HCT116 (cell line): ENCODE measurements at places on chromosomes 5 and 9. TPM values are rescaled to one million over a fixed set of nuclear protein-coding genes. Genes with fewer than 3 reads are reported as not detected.
A peak's percentile ranks its signal among the peaks of the same experiment; 100 is the strongest.

Gene CRB2
- 0.07 TPM for total RNA-seq

Gene PCDHB2
- not detected for total RNA-seq

Gene SLCO4C1
- 0.12 TPM for total RNA-seq

Gene NOL6
- total RNA-seq, result 36.4 TPM

Gene MARCHF6
- 144 TPM for total RNA-seq

Gene RNF208
- 26.1 TPM for total RNA-seq

Gene PRR16
- 0.42 TPM for total RNA-seq

Gene ADAMTS13
- total RNA-seq, result 9.2 TPM

Gene CDKN2A
- total RNA-seq, result 89.7 TPM

DNA sequence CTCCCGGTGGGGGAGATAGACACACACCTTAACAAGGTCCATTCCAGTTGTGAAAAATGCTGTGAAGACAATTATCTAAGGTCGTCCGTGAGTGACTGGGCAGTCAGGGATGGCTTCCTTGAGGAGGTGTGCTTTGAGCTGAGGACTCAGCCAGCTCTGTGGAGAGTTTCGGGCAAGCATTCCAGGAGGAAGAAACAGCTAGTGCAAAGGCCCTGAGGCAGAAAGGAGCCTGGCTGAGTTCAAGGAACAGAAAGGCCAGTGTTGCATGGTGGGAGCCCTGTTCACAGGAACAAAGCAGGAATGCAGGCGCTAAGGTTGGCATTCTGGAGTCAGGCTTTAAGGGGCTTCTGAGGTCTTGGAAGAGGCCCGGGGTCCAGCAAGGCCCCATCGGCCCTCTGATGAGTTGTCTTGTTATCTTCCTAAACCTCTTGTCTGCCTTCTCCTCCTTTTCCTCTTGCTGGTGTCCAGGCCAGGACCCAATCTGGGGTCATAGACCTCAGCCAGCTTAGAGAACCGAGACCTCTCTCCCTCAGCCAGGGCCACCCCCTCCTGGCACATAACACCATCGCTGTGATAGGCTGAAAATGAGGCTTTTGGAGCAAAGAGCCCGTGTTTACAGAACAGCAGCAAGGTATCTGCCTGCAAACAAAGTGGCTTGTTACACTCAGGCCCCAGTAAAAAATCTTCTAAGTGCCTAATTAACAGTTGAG lies 270.2 kb upstream of the MVB12B start:
- DNase-seq, result no peak
- no peaks in the 10 kb centered on the region for H3K36me3 ChIP-seq
- H3K4me1 ChIP-seq, result peaks cover 13% of the 10 kb centered on the region
- no peak overlapping the region for H3K4me3 ChIP-seq

DNA sequence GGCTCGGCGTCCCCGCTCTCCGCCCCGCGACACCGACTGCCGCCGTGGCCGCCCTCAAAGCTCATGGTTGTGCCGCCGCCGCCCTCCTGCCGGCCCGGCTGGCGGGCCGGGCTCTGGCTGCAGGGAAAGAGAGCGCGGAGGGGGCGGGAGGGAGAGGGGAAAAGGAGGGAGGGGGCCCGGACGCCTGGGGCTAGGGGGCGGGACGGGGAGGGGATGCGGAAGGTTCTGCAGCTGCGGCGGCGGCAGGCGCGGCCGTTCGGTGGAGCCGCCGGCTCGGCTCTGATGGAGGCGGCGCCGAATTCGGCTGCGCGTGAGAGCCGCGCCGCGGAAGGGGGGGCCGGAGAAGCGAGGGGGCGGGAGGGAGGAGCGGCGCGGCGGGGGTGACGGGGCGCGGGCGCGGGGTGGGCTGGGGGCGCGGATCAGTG lies at the start of gene MARCHF11:
Gene MARCHF11, minus strand, starts transcription at position 281 of the 425 bp plus-strand sequence. Its CDS starts 216 bp downstream, at position 65.
- H3K4me1 ChIP-seq, result no peaks in the 10 kb centered on the region
- H3K27ac ChIP-seq, result no peak within 1 kb of the TSS
- H3K4me3 ChIP-seq, result no peak within 1 kb of the TSS

- no peak for DNase-seq
- H3K4me3 ChIP-seq, result no peak overlapping the region
- H3K36me3 ChIP-seq, result no peaks in the 10 kb centered on the region
- H3K27ac ChIP-seq, result no peak overlapping the region
Measured at GRCh38 chr5:32018476-32019436, 155.4 kb downstream of the GOLPH3 start.

GRCh38 chr5:99928490-99928889 lies 606.7 kb upstream of the FAM174A start:
- H3K27ac ChIP-seq, result no peak overlapping the region
- no peak overlapping the region for H3K4me3 ChIP-seq
- H3K27me3 ChIP-seq, result no peaks in the 10 kb centered on the region
- H3K36me3 ChIP-seq, result no peaks in the 10 kb centered on the region
- DNase-seq, result no peak

- no peaks in the 10 kb centered on the region for H3K27me3 ChIP-seq
- peaks cover 28% of the 10 kb centered on the region for H3K4me1 ChIP-seq
- H3K36me3 ChIP-seq, result no peaks in the 10 kb centered on the region
- no peak for DNase-seq
- no peak overlapping the region for H3K27ac ChIP-seq
Measured at GRCh38 chr9:4661165-4661564, 929 bp upstream of the PLPP6 start.

DNA sequence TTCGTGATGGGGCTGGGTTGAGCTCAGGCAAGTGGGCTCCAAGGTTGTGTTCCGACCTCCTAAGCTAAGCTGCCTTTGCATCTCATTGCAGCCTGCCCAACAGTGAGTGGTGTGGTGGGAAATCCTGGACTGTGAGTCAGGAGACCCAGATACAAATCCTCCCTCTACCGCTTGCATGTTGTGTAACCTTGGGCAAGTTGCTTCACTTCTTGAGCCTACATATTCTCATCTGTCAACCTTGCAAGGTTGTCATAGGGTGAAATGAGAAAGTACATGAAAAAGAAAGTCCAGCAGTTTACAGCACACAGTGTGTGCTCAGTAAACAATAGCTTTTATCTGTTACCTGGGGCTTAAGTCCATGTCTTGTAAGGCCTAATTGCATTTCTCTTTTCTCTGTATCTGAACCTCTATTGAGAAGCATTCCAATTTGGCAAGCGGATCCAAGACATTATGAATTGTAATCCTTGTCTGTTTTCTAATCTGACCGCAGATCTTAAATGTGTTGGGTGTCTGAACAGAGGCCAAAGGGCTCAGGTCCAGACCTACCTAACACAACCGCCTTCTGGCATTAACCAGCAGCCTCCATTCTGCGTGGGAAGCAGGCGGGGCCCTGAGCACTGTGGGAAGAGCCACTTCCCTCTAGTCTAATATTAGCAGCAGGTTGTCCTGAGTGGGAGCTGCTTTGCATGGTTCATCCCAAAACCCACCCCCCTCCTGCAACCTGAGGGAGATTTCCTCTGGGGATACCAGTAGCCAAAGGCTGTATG lies 1.8 kb upstream of the GALNT12 start:
- H3K36me3 ChIP-seq, result no peaks in the 10 kb centered on the region
- H3K27me3 ChIP-seq, result no peaks in the 10 kb centered on the region
- H3K4me3 ChIP-seq, result no peak overlapping the region
- no peak for DNase-seq
- peaks cover 47% of the 10 kb centered on the region for H3K4me1 ChIP-seq

GRCh38 chr5:170552621-170553115 lies 48.8 kb downstream of the KCNIP1 start:
- H3K27ac ChIP-seq, result no peak overlapping the region
- DNase-seq, result no peak
- no peaks in the 10 kb centered on the region for H3K36me3 ChIP-seq

GRCh38 chr5:154039458-154039829 lies 677 bp downstream of the MFAP3 start:
- H3K4me3 ChIP-seq, result peak overlapping the region; percentile 95
- peaks cover 11% of the 10 kb centered on the region for H3K4me1 ChIP-seq
- H3K36me3 ChIP-seq, result no peaks in the 10 kb centered on the region; the same call in 1 of the 2 replicates
- DNase-seq, result no peak

GRCh38 chr9:133683586-133684120 lies 47.5 kb downstream of the DBH start:
- H3K36me3 ChIP-seq, result no peaks in the 10 kb centered on the region
- H3K27ac ChIP-seq, result no peak overlapping the region
- no peaks in the 10 kb centered on the region for H3K27me3 ChIP-seq
- no peak for DNase-seq
- no peaks in the 10 kb centered on the region for H3K4me1 ChIP-seq

DNA sequence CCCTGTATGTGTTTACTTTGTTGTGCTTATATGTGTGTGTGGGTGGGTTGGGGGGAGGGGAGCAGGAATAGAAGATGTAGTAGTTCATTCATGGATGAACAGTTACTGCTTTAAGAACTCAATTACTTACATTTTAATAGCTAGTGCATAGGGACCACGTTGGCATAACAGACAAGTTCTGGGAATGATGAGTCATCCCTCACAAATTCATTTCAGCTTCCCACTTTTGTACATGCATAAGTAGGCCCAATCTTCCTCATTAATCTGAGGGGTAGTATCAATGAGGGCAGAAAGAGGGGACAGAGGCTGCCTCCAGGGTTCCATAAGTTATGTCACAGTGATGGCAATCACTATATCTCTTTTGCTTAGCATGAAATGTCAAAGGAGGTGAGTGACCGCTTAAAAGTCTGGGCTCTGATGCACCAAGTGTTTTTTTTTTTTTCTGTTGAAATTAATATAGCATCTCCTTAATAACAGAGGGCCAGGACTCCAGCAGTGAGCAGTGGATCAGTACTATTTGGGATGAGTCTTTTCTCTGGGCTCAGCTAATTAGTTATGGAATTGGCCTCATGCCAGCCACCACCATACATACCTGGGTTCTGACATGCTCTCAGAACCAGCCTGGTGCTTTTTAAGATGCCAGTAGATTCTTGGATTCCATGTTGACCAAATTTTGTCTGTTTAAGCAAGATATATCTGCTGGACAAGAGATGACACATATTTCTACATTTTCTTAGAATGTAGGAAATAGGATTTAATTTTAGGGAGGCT lies 37.1 kb downstream of the PRDM6 start:
- H3K4me3 ChIP-seq, result no peak overlapping the region
- no peak for DNase-seq
- no peaks in the 10 kb centered on the region for H3K36me3 ChIP-seq
- H3K27ac ChIP-seq, result no peak overlapping the region
- H3K27me3 ChIP-seq, result no peaks in the 10 kb centered on the region

GRCh38 chr9:122464633-122465567 lies 12.8 kb downstream of the OR1J1 start:
- H3K4me1 ChIP-seq, result peaks cover 12% of the 10 kb centered on the region; the same call in 1 of the 2 replicates
- H3K4me3 ChIP-seq, result peak overlapping the region; percentile 50
- peaks cover 17% of the 10 kb centered on the region for H3K27me3 ChIP-seq
- DNase-seq, result peak; percentile 68
- H3K36me3 ChIP-seq, result no peaks in the 10 kb centered on the region

- DNase-seq, result no peak
- no peaks in the 10 kb centered on the region for H3K27me3 ChIP-seq
- H3K4me3 ChIP-seq, result no peak overlapping the region
- H3K4me1 ChIP-seq, result peaks cover 33% of the 10 kb centered on the region
- H3K27ac ChIP-seq, result no peak overlapping the region
- H3K36me3 ChIP-seq, result no peaks in the 10 kb centered on the region
Measured at GRCh38 chr5:65819215-65819904, 97.4 kb downstream of the NLN start.

DNA sequence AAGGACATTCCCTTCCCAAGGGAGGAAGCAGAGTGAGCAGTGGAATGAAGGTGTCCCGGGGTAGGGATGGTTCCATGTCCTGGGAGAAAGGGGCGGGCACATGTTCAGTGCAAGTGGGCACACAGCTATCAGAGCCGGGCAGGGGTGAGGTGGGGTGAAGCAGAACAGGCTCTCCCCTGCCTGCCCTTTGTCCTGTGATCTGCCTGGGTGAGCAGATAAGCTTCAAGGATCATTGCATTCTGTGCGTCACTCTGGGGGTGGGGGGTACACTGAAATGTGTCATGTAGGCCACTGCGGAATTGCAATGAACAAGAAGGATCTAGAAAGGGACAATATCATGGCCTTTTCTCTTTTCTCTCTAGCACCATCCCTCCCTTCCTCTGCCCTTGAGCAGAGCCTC lies 61.7 kb upstream of the SHB start:
- no peaks in the 10 kb centered on the region for H3K27me3 ChIP-seq
- no peak overlapping the region for H3K27ac ChIP-seq
- H3K36me3 ChIP-seq, result no peaks in the 10 kb centered on the region
- H3K4me3 ChIP-seq, result no peak overlapping the region
- H3K4me1 ChIP-seq, result no peaks in the 10 kb centered on the region

- H3K4me3 ChIP-seq, result peak overlapping the region; percentile 51
- H3K36me3 ChIP-seq, result no peaks in the 10 kb centered on the region
- H3K4me1 ChIP-seq, result peaks cover 17% of the 10 kb centered on the region
- peak overlapping the region; percentile 87 for H3K27ac ChIP-seq
- no peak for DNase-seq
Measured at GRCh38 chr5:109411149-109411514, 1.4 kb upstream of the PJA2 start.

DNA sequence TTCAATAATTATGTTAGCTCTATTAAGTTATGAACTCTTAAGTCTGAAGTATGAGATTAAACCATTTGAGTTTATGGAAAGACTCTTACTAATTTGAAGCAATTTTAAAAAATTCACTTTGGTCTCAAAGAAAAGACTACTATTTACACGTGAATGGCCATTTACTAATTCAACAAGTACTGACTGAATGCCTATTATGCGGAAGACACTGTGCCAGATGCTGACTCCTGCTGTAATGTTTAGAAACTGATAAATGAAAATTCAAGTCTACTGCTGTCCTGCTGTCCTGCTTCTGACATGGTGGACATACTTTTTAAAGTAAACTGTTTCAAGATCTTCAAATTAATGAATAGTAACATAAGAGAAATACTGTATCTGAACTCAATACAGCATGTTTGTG lies 116.2 kb downstream of the MPDZ start:
- no peak overlapping the region for H3K4me3 ChIP-seq
- peaks cover 11% of the 10 kb centered on the region for H3K27me3 ChIP-seq
- H3K36me3 ChIP-seq, result no peaks in the 10 kb centered on the region
- H3K27ac ChIP-seq, result no peak overlapping the region
- no peaks in the 10 kb centered on the region for H3K4me1 ChIP-seq

DNA sequence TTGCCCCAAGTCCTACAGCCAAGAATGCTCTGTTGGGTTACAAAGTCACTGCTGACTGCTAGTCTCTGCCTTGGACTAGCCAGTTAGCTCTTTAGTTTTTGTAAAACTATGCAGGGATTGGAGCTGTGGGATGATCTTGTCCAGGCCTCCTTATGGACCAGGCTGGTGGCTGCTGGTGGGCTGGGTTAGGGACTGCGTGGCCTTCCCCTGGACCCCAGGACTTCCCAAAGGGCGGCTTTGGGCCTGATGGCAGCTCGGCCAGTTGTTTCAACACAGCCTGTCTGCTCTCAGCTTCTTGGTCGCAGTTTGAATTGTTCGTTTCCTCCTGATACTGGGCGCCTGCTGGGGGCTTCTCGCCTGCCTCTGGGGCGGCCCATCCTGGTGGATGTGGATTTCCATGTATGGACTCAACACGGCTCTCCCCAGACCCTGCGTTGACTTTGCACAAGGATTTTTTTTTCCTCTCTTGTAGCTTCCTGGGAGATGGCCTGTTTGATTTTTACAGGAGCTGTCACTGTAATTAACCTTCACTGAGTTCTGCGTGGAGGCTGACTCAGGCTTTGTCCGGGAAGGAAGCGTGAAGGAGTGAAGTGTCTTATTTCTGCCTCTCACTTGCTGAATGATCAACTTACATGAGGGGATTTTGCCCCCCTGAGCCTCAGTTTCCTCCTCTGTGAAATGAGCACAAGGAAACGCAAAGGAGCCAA lies 91.9 kb upstream of the NEURL1B start:
- H3K27ac ChIP-seq, result no peak overlapping the region
- DNase-seq, result no peak
- no peaks in the 10 kb centered on the region for H3K36me3 ChIP-seq
- no peaks in the 10 kb centered on the region for H3K4me1 ChIP-seq
- H3K4me3 ChIP-seq, result no peak overlapping the region
